Karpas-422 (cell line): ENCODE measurements at places on chromosomes 5 and 9.

DNA sequence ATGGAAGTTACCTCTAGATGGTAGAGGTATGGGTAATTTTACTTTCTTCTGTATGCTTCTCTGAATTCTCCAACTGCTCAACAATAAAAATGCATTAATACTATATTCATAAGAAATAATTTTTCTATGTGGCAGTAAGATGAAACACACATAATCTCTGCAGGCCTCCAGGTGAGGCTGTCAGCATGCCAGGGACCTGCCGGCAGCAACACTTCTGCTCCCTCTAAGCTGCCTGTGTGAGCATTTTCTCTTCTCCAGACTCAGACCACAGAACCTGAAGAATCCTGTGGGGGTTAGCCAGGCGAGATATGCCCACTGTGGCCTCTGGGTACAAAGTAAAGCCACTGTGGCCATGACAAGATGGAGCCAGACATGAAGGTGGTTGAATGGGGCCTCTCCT, 316.3 kb downstream of the EBF1 start:
- no peak for DNase-seq

DNA sequence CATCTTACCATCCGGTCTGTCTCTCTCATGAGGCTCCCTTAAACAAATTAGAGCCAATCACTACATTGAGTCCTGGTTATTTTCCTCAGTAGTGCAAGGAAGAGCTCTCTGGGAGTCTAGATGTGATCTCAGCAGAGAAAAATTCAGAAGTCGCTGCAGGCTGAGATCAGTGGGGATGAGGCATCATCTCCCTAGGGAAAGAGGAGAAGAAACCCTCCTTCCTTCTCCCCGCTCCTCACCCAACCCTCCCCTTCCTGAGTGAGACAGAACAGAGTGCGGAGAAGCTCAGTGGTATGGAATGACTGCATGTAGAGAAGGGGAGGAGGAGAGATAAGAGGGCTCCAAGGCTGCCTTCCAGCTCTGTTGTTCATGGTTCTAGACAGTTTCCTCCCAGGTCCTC, 80.5 kb downstream of the PAPPA start:
- no peak for DNase-seq

GRCh38 chr5:152181461-152181860, 223.6 kb downstream of the NMUR2 start:
- no peak for DNase-seq

DNA sequence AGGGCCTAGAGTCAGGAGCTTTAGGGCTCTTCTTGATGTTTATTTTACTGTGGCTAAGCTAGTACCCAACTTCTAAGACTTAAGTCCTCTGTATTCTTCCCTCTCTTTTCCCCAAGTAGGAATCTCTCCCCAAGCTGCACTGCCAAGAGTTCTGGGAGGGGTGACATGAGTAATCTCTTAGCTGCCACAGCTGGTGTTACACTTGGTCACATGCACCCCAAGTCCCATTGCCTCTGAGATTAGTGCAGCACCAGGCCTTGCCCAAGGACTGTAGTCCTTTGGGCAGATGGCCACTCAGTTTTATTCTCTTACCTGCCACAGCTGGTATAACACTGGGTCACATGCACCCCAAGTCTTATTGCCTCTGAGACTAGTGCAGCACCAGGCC, 114.7 kb upstream of the RIOK2 start:
- DNase-seq, result no peak

DNA sequence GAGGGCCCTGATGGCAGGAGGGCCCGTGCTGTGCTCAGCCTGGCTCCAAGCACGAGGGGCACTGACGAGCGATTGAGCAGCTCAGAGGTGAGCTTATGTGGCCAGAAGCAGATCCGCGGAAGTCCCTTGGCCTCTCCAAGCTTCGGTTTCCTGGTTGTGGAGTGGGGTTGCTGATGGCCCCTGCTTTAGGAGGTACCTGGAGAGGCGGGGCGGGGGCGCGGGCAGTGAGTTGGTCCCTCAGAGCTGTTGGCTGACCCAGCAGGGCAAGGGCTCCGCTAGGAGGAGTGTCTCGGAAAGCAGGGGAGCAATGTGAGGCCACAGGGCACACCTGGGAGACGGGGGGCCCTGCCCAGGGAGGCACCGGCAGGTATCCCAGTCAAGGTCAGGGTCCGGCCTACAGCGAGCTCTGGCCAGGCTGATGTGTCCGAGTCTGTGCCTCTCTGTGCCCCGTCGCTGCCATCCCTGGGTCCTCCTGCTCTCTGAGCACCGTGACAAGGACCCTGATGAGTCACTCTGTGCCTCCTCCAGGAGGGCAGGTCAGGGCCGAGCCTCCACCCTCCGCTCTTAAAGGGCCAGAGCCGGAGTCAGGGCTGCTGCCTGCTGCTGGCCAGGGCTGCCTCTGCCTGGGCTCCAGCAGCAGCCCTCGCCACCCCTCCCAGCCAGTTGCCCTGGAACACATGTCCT, 14.8 kb downstream of the NCS1 start:
- DNase-seq, result no peak

- DNase-seq, result no peak
Measured at GRCh38 chr9:95486318-95486717, 30.5 kb downstream of the PTCH1 start.

GRCh38 chr5:58582019-58582802, 664 bp upstream of the RAB3C start:
- no peak for DNase-seq

DNA sequence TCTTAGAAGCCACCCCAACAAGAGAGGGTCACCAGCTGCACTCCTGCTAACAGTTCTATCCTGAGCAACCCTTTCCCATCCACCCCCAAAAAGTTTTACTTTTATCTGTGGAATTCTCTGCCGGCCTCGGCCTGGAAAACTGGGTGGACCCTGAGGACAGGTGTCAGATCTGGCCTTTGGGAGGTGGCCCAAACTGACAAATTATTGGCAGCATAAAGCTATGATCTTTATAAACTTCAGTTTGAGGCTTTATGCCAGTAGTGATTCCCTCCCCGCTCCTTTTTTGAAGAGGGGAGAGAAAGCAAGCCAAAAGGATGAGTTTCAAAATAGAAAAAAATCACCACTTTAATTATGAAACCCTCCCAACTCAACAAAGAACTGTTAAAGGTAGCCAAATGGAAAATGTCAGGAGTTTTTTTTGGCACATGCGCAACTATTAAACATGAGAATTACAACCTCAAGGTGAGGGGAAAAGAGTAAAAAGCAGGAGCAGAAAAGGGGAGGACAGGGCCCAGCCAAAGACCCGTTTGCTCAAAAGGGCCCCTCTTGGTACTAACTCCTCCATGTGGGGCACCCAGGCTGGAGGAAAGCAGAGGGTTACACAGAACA, 49.4 kb downstream of the FBXW11 start:
- DNase-seq, result no peak

GRCh38 chr5:120449501-120449900, 14.6 kb upstream of the PRR16 start:
- DNase-seq, result no peak

DNA sequence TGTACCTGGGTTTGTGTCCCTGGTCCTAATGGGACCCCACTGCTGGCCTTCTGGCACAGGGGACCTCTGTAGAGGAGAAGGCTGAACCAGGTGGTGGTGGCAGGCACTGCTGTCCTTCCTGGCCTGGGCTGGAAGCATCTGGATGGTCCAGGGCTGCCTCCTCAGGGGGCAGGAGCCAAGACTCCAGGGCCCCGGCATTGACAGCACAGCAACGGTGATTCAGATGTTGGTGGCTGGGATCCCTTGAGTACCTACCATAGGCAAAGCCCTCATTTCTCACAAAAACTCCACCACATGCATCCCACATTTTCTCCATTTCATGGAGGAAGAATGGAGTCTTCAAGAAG, 15.0 kb downstream of the FGD3 start:
- no peak for DNase-seq

- DNase-seq, result peak; percentile 75
Measured at GRCh38 chr5:10689391-10690081, 71.5 kb downstream of the DAP start.

GRCh38 chr5:173627860-173628392, 11.5 kb upstream of the BOD1 start:
- DNase-seq, result no peak

- no peak for DNase-seq
Measured at GRCh38 chr9:77965445-77966123, 66.0 kb downstream of the GNAQ start.

DNA sequence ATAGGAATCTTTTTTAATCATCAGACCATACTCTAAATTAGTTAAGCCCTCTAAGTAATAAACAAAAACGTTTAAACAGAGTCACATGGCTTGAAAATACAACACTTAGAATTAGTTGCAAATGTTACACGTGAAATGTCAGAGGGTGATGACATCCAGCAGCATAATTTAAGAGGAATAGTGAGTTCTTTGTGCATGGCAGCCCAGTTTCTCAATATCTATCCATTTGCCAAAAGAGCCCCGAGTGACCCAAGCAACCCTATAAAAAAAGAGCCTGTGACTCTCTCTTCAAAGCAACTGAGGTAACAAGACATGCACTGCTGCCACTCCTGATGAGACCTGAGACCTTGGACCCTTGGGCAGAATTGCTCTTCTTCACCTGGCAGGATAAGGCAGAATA, 96.9 kb upstream of the RASA1 start:
- no peak for DNase-seq

GRCh38 chr9:134066913-134067851, 644 bp downstream of the BRD3 start:
- peak; percentile 73 for DNase-seq

DNA sequence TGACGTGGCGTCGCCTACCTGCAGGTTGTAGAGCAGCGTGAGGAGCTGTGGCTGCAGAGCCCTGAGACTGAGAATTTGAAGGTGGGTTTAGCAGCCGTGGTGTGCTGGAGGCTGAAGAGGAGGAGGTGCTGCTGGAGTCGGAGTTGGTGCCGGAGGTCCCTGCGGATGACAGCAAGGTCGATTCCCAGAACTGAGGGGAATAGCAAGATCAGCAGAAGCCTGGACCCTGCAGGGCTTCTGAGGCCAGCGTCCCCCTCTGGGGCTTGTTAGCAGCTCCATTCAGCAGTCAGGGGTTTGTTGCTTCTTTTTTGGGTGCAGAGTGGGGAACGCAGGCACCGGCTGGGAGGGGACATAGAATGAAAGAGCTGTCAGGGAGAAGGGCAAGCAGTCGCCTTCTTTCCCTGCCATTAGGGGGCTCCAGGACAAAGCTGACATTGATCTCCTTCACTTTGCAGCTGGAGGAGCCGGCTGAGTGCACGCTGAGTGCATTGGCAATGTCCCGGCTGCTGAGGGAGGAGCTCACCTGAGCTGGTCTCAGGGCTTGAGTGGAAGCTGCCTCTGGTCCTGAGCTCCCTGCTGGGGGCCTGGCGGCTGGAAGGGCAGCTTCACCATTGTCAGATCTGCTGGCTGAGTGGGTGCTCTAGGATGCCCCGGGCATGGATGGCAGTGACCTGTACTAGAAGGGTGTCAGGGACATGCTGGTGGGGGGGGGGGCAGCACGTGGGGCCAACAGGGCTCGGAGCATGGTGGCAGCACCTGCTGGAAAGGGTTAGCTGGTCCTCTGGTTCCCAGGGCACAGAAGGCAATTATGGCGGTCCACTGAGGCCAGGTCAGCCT, 20.8 kb downstream of the OBP2B start:
- peak; percentile 77 for DNase-seq

DNA sequence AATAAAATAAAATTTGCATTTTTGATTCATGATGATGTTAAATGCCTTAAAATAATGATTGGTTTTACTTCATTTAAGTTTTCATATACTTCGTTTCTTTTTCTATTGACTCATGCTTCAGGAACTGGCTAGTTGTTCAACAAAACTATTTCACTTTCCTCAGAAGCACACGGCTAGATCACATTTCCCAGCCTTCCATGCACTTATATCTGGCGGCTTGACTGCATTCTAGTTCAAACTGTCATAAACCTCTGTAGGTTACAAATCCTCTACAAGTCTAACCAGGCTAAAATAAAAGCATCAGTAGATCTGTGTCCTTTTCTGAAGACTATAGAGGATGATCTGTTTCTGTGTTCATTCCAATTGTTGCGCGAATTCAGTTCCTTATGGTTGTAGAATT, 46.3 kb upstream of the CNTLN start:
- DNase-seq, result no peak

- no peak for DNase-seq
Measured at GRCh38 chr5:176818391-176819098, 8.2 kb downstream of the UNC5A start.

GRCh38 chr9:125861405-125862058, 114.4 kb downstream of the PBX3 start:
- DNase-seq, result no peak

DNA sequence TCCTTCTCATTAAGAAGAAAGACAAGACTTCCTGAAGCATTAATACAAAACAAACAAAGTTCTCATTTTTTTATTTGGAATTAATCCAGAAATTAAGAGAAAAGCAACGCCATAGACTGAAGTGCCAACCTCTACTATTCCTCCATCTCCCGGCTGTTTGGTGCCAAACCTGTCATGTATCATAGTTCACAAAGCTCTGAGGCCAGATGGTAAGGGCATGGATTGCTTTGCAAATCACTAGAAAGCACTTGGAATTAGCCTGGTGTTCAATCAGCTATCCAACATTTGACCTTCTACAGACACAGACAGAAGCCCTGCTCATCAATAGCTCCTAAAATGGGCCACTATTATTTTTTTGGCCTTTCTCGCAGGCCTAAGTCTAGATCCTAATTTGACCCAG, 33.8 kb downstream of the HTR1A start:
- no peak for DNase-seq

DNA sequence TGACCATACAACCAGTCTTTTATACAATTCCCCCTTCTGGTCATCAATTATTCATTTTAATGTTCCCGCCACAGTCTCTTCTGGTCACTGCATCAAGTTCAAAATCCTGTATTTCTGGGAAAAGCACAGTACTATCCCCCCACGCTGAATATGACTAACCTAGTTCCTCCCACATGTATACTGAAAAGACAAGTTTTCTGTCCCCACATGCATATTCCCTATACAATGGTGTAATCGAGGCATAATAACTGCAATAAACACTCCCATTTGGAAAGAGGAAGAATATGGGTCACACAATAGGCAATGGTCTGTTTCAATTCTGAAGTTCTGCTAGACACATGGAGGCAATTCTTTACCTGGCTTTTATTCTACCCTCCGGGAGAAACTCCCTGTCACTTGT, 344.9 kb downstream of the EFNA5 start:
- no peak for DNase-seq

DNA sequence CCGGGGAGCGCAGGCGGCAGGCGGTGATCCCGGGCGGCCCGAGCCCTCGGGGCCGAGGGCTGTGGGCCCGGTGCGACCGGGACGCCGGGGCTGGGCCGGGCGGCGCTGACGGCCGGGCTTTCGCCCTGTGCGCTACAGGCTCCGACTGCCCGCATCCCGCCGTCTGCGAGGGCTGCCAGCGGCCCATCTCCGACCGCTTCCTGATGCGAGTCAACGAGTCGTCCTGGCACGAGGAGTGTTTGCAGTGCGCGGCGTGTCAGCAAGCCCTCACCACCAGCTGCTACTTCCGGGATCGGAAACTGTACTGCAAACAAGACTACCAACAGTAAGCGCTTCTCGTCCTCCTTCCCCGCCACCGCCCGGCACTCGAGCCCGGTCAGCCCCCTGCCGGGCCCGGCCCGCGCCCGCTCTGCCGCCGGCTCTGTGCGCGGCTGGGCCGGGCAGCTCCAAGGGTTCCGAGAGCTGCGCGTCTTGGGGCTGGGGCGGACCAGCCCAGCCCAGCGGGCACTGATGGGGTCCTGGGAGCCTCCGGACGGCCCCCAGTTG, 1.6 kb downstream of the LMX1B start:
- DNase-seq, result no peak
